Activated CD4-positive, CD25-positive, alpha-beta regulatory T cell treated with anti-CD3 and anti-CD28 coated beads, Interleukin-2, amount 50 U/mL, for 24 hours (primary cell): ENCODE measurements at places on chromosomes 7 and 10.

DNA sequence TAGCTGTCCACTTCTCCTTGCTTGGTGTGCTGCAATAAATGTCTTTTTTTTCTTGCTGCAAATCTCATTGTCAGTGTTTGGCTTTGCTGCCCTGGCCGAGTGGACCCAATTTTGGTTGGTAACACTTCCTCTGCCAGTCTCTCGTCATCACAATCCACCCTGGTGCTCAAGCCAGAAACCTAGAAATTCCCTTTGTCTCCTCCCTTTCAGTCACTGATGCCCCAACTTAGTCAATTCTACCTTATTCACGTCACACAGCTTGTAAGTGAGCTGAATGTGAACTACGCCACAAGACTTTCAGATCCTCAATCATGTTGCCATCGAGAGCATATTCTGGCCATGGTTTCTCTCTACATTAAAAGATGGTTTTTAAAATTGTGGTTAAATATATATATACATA is 13.0 kb upstream of the FRA10AC1 start:
- no peak for ATAC-seq

DNA sequence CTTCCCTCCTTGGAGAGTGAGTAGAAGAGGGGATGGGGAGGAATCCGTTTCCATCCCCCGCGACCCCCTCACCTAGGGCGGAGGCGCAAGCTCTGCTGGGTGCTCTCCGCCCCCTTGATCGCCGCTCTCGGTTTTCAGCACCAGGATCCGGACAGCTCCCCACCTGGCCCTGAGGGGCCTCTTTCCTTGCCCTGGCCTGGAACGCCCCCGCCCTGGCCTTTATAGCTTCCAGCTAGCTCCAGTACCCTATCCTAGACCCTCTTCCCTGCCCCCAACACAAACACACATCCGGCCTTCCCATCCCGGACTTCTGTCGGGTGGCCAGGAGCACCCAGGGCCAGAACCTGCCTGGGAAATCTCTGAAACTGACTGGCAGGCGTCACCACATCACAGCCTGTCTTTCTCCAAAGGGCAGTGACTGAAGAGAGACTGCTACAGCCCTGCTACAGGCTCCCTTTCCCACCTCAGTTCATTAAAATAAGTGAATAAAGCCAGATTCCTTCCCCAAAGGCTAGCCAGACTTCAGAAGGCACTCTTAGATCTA is 72.3 kb upstream of the LEP start:
- ATAC-seq = no peak

GRCh38 chr7:158802535-158803366 is 26.6 kb downstream of the ESYT2 start:
- ATAC-seq = no peak

DNA sequence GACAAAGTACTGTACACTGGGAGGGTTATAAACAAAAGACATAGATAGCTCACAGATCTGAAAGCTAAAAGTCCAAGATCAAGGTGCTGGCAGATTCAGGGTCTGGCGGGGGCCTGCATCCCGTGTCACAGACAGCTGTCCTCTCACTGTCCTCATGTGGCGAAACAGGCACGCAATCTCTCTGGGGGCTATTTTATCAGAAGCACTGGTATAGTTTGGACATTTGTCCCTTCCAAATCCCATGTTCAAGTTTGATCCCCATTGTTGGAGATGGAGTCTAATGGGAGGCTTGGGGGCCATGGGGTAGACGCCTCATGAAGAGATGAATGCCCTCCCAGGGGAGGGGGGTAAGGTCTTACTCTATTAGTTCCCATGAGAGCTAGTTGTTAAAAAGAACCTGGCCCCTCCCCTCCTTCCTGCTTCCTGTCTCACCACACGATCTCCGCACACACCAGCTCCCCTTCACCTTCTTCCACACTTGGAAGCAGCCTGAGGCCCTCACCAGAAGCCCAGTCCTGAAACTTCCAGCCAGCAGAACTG is 72.5 kb upstream of the UCN3 start:
- peak; percentile 17 for ATAC-seq

DNA sequence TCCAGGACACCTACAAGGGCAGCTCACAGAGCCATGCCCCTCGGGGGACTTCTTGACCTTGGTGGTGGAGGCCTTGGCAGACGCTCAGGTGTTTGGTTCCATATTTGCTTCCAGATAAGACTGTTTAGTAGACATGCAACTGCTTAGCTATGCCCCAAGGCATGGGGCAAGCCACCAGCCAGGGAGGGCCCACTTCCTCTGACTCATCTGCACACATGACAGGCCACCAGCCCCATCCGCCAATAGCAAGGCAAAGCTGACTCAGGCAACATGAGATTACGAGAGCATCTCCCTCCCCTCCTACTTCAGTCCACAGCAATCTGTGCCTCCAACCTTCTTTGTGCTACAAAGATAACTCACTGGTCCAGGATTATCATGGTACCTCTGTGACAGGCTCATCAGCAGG is 54.9 kb downstream of the KCNMA1 start:
- ATAC-seq = no peak

DNA sequence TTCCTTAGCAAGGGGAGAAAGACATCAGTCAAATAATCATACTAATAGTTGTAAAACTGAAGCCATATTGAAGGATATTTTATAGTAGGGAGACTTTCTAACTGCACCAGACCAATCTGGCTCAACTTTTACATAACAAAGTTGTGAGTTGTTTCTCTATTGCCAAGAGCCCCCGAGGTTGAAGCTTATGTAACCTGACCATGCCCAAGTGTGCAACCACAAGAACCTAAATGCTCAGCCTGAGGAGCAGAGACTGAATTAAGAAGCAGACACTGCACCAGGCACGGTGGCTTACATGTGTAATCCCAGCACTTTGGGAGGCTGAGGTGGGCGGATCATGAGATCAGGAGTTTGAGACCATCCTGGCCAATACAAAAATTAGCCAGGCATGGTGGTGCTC is 77.3 kb upstream of the ARMC3 start:
- ATAC-seq = no peak

DNA sequence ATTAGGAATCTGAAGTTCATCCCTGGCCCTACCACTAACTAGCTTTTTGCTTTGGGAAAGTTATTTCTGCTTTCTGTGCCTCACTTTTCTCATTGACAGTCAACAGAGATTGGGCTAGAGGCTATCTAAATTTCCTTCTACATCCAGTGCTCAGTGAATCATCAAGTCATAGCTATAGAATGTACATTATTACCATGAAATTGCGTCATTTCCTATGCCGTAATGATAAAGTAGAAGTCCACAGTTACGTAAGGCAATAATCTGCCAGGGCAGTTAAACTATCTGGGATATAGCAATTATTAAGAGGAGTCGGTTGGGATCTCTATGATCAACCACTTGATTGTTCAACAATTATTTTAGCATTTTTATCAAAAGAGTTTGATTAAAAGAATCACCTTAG is 64.4 kb downstream of the ITGB8 start:
- ATAC-seq = no peak

DNA sequence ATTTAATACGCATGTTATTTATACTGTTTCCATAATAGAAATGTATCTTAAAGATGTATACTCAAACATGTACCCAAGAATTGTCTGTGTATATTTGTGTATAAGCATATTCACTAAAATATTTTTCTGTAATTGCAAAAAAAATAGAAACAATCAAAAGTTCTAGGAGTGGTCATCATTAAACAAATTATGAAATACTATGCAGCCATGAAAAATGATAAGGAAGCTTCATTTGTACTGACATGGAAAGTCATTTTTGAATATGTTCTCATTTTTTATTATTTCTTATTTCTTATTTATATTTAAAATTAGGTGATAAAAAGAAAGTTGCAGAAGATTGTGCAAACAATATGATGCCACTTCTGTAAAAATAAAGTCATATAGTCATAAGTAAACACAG is 400.0 kb upstream of the AUTS2 start:
- no peak for ATAC-seq

- ATAC-seq = no peak
These were observed 103.0 kb upstream of the KIF5B start for GRCh38 chr10:32159264-32159663.

- ATAC-seq = peak; percentile 40
These were observed 899 bp downstream of the PUS7 start for GRCh38 chr7:105521027-105521716.
